KBM-7 (cell line): ENCODE measurements at places on chromosomes 1 and 21.

GRCh38 chr1:209988706-209989105, 50.7 kb downstream of the SYT14 start:
- DNase-seq, result no peak

GRCh38 chr1:71667216-71667615, 586.4 kb upstream of the ZRANB2 start:
- peak; percentile 31 for DNase-seq

DNA sequence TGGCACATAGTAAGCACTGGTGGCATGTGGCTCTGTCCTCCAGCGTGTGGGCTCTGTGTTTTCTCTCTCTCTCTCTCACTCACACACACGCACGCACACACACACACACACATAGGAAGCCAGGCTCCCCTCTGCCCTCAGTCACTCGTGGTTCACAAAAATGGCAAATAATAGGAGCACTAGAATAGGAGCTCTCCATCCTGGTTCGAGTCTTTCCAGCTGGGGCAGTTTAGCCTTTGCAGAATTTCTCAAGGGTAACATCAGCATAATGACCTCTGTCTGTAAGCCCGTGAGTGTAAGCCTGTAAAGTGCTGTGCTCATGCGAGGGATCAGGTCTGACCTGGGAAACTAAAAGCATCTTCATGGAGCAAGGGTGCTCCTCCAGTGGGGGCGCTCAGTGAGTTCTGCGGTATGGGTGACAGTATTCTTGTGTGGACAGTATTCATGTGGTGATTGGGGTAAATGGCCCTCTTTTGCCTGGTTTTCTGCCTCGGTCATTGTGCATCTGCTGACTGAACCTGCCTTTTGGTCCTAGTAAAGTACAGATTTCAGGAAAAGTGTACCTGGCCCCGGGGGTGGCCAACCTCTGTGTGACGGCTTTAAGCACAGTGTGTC, 842 bp upstream of the ZC3H12A start:
- no peak for DNase-seq

DNA sequence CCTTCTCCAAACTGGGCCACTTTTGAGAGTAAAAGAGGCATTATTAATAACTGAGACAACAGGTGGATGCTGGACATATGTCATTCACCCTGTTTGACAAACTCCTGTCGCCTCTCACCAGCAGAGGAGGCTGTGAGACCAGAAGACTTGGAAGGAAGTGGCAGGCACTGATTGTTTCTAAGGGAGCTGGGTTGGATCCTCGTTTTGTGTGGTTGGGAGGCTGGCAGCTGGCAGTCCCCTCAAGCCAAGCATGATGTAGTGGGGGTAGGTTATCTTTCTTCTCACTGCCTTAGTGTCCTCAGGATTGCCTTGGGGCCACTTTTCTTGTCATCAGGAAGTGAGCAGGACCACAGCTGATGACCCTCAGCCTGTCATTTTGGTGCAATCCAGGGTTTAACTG, 86.5 kb upstream of the KCNJ15 start:
- DNase-seq, result peak; percentile 18

DNA sequence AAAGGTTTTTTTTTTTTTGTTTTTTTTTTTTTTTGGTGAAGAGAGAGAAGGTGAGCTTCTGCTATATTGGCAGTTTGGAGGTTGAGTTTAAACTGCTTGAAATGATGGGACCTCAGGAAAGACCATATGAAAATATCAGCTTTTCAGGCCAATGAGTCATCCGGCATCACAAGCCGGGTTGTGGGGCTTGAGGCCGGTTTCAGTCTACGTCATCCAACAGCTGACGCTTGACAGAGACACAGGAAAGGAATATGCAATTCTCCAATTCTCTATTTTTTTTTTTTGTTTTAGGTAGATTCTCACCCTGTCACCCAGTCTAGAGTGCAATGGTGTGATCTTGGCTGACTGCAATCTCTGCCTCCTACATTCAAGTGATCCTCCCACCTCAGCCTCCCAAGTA, 52.4 kb downstream of the KCNJ6 start:
- DNase-seq, result no peak

DNA sequence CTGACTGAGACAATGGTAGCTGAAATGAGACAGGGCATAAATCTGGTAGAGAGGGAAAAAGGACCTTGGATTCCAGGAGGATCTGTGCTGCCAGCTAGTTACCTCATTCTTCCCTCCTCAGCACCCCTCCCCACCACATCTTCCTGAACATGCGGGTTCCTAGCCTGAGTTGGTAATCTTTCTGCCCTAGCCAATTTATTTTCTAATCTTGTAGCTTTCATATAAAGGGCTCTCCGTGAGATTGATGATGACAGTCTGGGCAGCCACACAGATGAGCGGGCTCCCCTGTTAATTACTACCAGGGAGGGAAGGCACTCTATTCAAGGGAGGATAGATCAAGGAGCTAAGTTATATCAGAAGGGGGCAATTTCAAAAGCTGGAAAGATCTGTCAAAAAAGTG, 20.2 kb downstream of the ARHGEF11 start:
- no peak for DNase-seq

DNA sequence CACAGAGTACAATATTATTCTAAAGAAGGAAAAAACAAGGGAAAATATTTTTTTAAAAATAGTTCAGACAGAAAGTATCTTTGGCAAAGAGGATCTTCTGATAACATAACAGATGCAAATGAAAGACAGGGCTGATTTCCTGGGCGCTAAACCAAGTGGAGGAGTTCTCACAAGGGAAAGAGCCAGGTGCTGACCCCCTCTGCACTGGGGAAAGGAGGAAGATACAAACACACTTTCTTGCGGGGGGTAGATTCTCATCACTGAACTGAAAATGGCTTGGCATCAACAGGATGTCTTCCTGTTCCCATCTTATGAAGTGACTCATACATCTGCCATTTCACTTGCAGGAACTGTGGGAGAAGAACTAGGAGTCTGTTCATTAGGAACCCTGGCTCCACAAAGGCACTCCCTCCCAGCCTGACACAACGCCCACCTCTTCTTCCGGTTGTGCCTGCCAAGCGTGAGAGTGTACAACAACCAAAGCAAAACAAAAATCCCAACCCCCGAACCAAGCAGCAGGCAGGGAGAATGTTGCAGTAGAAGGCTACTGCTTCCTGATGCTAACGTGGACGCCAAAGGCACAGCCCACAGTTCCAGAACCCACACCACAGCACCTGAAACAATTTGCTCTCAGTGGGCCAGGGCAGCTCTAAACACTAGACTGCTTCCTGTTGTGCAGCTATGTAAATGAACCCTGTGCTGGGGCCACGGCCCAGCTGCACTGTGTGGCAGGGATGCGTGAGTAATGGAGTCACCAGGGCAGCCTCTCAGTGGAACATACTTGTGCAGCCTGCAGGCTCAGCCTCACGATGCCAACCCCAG, 51.0 kb downstream of the GADD45A start:
- peak; percentile 69 for DNase-seq

- DNase-seq, result no peak
Observed at GRCh38 chr1:218250492-218250891, 34.6 kb upstream of the RRP15 start.

DNA sequence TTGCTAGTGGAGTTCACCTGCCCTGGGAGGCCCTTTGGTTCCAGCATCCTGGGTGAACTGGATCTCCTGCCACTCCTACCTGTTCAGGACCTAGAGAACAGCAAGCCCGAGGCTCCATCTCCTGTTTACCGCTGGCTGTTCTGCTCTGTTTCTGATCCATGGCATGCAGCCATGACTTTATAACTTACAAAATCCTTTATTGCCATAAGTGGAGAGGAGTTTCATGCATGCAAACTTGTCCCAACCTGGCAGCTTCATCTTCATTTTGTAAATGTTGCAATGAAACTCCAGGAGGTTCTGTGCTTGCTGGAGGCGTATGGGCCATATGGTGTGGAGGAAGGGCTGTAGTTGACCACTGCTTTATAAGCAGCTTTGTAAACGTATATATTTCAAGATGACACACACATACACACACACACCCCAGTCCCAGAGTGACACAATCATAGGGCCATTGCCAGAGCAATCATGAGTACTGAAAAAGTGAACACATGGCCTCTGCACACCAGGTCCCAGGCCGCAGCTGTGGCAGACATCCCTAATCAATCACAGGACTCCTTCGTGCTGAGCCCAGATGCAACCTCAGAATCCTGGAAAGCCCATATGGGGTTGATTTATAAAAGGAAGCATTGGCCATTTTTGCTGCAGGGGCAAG, 69.0 kb downstream of the UBIAD1 start:
- no peak for DNase-seq

DNA sequence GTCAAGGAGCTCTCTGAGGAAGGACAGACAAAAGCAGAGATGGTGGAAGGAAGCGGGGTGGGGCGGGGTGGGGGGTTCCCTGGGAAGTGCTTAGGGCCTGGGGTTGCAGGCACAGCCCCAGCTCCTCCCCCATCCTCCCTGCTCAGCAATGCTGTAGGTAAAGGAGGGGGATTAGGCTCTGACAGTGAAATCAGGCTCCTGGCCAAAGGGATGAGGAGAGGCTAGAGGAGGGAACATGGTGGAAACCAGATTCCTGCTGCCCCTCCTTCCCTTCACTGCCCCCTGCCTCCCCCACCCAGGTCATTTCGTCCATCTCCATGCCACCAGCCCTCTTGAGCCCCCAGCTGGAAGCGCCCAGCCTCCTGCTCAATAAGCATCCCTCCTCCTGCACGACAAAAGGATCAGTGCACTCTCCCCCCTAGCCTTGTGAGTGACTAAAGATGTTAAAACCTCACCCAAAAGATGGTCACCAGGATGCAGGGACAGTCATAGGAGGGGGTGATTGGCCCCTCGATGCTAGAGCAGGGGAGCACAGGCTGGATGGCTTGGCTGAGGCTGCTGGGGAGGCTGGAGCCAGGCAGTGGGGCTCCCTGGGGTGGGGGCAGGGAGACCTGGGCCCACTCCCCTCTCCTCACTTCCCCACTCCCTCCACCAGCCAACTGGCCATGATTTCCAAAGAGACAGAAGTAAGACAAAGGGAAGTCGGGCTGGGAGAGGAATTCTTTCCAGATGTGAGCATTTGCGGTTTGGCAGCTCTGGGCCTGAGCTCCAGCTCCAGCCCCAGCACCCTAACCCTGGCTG, 2.2 kb upstream of the CRABP2 start:
- DNase-seq, result no peak

GRCh38 chr1:246516126-246516525, 9.0 kb upstream of the SMYD3 start:
- DNase-seq, result no peak

DNA sequence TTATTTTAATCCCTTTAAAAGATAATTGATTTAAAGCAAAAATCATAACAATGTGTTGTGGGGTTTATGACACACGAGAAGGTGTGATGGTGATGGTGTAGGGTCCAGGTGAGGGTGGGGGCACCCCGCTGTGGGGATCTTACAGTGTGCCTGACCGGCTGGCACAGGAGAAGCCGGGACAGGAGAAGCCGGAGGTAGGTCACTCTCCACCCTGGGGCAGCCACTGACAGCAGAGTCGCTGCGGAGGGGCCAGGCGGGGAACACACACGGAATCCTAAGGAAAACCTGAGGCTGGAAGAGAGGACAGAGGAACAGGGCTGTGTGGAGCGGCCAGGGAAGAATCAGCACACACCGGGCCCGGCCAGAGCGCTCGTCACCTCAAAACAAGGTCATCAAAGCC, 4.3 kb upstream of the LRRC3 start:
- no peak for DNase-seq

DNA sequence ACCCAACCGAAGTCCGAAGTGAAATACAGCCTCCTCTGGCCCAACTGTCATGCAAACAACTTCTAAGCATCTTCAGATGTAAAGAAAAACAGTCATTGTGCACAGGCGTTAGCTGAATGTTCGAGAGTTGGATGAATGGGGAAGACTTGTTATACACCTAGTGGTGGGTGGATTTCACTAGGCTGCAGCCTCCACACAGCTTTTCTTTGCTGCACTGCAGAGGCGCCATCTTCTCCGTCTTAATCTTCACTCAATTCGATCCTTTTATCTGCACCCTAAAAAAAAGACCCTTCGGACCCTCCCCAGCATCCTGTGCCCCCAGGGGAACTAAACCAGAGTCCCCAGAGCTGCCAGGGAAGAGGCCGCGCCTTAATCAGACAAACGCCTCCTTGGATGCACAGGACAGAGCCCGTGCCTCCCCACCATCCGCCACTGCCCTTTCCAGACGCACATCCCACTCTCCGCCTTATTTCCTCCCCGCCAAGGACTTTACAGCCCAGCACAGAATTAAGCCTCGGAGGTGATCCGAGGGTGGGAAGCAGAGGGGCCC, 1.4 kb downstream of the APP start:
- DNase-seq, result peak; percentile 72

- DNase-seq, result no peak
Observed at GRCh38 chr1:243968413-243968812, 82.7 kb upstream of the ZBTB18 start.

- DNase-seq, result no peak
Observed at GRCh38 chr1:234701737-234702341, 91.9 kb upstream of the IRF2BP2 start.

DNA sequence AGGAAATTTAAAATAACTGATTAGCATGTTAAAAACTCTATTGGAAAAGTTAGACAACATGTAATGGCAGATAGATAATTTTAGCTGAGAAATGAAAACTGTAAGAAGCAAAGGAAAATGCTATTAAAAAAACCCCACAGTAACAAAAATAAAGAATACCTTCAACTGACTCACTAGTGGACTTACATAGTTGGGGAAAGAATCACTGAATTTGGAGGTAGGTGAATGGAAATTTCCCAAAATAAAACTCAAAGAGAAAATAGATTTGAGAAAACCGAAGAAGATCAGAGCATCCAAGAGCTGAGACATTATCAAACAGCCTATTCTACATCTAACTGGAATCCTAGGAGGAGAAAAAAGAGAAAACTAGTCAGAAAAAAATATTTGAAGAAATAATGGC, 34.7 kb downstream of the PDE4B start:
- no peak for DNase-seq

GRCh38 chr1:19015476-19015875, 59.0 kb upstream of the IFFO2 start:
- DNase-seq, result no peak

DNA sequence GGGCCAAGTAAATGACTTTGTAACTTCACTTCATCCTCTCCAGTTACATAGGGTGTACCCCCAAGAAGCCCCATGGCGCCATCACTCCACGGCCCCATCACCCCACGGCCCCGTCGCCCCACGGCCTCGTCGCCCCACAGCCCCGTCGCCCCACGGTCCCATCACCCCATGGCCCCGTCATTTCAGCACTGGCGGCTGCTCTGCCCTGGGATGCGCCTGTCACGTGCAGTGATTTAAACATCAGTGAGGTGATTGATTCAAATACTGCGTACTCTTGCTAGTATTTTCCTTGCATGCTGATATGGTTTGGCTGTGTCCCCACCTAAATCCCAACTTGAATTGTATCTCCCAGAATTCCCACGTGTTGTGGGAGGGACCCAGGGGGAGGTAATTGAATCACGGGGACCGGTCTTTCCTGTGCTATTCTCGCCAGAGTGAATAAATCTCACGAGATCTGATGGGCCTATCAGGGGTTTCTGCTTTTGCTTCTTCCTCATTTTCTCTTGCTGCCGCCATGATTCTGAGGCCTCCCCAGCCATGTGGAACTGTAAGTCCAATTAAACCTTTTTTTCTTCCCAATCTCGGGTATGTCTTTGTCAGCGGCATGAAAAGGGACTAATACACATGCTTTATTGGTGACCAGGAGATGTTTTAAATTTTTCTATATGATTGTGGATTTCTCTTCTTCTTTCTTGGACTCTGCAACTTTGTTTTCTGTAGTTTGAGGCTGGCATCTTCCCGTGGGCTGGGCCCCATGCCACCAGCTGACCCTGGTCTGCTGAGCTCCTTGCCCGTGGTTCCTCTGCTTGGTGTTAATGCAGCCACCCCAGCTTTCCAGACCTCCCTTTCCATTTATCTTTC, 50.1 kb upstream of the PCBP3 start:
- DNase-seq, result peak; percentile 65

- no peak for DNase-seq
Observed at GRCh38 chr1:38444770-38445442, 398.3 kb upstream of the POU3F1 start.

- peak; percentile 51 for DNase-seq
Observed at GRCh38 chr1:64769482-64769881, 24.6 kb downstream of the RAVER2 start.
